Aorta (tissue), 5 donors: ENCODE measurements at places on chromosomes 2 and 18. TPM values are rescaled to one million over a fixed set of nuclear protein-coding genes. Genes with fewer than 3 reads are reported as not detected.

GRCh38 chr18:79960921-79961526 is 3.4 kb upstream of the HSBP1L1 start:
- H3K4me1 ChIP-seq = no peaks in the 10 kb centered on the region
- DNase-seq = no peak
- H3K4me3 ChIP-seq = no peak overlapping the region

- peaks cover 3% of the 10 kb centered on the region for H3K4me1 ChIP-seq
- no peak for DNase-seq
- no peak overlapping the region for H3K4me3 ChIP-seq
These were observed 292.2 kb upstream of the CCDC68 start for GRCh38 chr18:55251254-55251971.

GRCh38 chr2:131094463-131095281 is 1.4 kb upstream of the FAM168B start:
- no peak for DNase-seq
- H3K36me3 ChIP-seq = no peaks in the 10 kb centered on the region
- no peaks in the 10 kb centered on the region for H3K4me1 ChIP-seq
- no peaks in the 10 kb centered on the region for H3K27me3 ChIP-seq
- H3K27ac ChIP-seq = no peak overlapping the region
- H3K4me3 ChIP-seq = no peak overlapping the region

DNA sequence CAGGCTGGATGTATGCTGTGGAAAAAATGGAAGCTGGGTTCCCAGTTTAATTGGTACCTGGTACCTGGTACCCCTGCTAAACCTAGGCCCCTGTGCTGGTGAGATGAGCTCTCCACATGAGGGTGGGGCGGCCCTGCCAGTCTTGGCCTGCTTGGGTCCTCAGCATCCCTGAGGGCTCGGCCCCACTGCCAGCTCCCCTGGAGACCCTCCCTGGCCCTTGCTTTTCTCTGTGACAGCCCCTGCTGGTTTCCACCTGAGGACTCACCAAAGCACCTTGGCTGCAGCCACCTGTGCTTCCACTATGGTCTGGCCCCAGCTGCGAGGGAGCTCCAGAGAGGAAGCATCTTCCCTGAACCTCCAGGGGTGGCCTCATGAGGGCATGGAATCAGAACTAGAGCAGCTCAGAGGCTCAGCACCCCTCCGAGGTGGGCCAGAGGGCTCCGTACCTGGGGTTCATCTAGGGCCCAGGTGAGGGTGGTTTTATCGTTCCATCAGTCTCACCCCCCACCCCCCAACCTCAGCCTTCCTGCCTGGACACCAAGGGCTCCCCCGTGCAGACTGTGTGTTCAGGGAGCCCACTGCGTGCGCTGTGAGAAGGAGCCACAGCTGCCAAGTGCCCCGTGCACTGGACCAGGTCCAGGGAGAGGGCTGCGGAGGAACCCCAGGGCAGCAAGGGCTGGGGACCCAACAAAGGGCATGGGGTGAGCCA is 23.7 kb upstream of the HDAC4 start:
- no peaks in the 10 kb centered on the region for H3K27me3 ChIP-seq
- no peak overlapping the region for H3K4me3 ChIP-seq
- no peak overlapping the region for H3K27ac ChIP-seq
- no peaks in the 10 kb centered on the region for H3K4me1 ChIP-seq
- DNase-seq = no peak

DNA sequence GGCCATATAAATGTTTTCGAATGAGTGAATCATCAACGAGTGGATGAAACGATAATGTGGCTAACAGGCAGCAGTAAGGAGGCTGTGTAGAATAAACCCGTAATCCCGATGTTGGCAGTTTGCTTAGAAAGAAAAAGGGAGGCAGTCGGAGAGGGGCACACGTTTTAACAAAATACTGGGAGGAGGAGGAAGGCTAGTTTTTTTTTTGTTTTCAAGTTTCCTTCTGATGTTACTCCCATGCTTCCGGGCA is 476 bp upstream of the MSH2 start:
- no peaks in the 10 kb centered on the region for H3K27me3 ChIP-seq
- H3K36me3 ChIP-seq = no peaks in the 10 kb centered on the region
- peak overlapping the region; percentile 89 for H3K4me3 ChIP-seq
- DNase-seq = no peak
- H3K27ac ChIP-seq = no peak overlapping the region

DNA sequence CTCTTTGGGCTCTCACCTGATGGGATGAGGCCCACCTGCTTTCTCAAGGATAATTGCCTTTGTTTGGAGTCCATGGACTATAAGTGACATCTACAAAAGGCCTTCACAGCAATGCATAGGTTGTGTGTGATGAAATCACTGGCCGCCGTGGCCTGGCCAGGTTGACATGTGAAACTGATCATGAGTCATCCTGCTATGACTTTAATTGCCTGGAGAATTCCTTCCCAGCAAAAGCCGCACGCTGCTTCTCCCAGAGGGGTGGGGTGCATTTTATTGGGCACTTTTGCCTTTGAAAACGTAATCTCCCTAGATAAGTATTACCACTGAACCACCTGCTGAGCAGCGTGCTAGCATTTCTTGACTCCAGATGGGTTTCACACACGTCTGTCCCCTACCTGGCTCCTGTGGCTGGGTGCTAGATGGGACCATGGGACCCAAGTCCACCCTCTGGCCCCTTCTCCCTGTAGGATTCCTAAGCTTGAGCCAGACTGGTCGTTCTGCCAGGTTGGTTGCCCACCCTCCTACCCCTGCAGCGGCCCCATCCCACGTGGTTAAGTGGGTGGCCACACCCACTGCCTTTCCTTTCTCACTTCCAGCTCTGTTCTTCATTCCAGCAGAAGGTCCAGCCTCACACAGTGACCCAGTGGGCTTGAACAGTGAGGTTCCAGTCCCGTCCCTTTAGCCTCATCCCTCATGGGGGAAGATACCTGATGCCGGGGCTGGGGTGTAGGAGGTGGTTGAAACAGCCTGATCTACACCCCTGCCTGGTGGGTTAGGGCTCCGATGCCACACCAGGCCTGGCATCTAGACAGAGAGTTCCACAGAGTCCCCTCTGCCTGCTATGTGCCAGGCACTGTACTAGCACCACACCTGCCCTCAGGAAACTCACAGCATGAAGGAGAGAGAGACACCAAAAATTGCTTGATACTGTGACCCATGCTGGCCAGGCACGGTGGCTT is 89.6 kb downstream of the GBX2 start:
- H3K36me3 ChIP-seq = no peaks in the 10 kb centered on the region
- H3K27me3 ChIP-seq = no peaks in the 10 kb centered on the region
- DNase-seq = no peak
- H3K4me3 ChIP-seq = no peak overlapping the region

GRCh38 chr2:219245899-219246230 is 586 bp downstream of the STK16 start:
- no peaks in the 10 kb centered on the region for H3K27me3 ChIP-seq
- no peaks in the 10 kb centered on the region for H3K36me3 ChIP-seq
- no peak for DNase-seq
- peak overlapping the region; percentile 80 for H3K27ac ChIP-seq
- peak overlapping the region; percentile 37 for H3K4me3 ChIP-seq

DNA sequence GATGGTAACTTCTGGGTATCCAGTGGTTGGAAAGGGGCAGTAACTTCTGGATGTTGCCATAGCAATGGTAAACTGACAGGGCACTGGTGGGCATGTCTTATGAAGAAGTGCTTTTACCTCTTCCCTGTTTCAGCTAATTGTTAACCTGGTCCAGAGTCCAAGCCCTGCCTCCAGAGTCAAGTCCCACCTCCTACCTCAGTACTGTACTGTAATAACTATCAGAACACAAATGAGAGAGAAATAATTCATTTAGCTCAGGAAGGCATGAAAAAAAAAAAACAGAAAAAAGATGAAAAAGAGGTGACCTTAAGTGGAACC is 237.0 kb downstream of the ZNF804A start:
- H3K27me3 ChIP-seq = no peaks in the 10 kb centered on the region
- no peak overlapping the region for H3K4me3 ChIP-seq
- H3K36me3 ChIP-seq = no peaks in the 10 kb centered on the region
- H3K4me1 ChIP-seq = no peaks in the 10 kb centered on the region

DNA sequence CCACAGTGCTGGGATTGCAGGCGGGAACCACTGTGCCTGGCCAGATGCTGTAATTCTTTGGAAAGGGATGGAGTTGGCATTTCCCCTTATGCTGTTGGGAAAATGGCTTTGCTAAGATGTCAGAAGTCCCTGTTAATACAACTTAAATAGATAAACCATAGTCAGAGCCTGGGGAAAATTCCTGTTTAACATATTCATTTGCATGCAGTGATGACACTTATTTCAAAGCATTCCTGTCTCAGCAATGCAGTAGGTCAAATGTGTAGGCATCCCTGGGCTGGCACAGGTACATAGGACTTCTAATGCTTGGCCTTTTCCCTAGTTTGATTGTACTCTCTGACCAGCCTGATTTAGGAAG is 38.6 kb downstream of the RAMP1 start:
- DNase-seq = peak; percentile 25
- no peak overlapping the region for H3K4me3 ChIP-seq
- H3K27ac ChIP-seq = peak overlapping the region; percentile 97
- no peaks in the 10 kb centered on the region for H3K27me3 ChIP-seq
- peaks cover 7% of the 10 kb centered on the region for H3K4me1 ChIP-seq

- no peak for DNase-seq
- H3K27me3 ChIP-seq = no peaks in the 10 kb centered on the region
- H3K4me1 ChIP-seq = no peaks in the 10 kb centered on the region
These were observed 106.2 kb downstream of the TSHZ1 start for GRCh38 chr18:75316826-75317225.

- H3K4me3 ChIP-seq = no peak overlapping the region
- no peak overlapping the region for H3K27ac ChIP-seq
- no peaks in the 10 kb centered on the region for H3K36me3 ChIP-seq
- H3K27me3 ChIP-seq = no peaks in the 10 kb centered on the region
- H3K4me1 ChIP-seq = peaks cover 11% of the 10 kb centered on the region
These were observed 6.2 kb downstream of the TTC32 start for GRCh38 chr2:19895535-19895934.

GRCh38 chr2:39119732-39120520 is 925 bp downstream of the SOS1 start:
- peak overlapping the region; percentile 99 for H3K27ac ChIP-seq
- peak; percentile 73 for DNase-seq
- peaks cover 1% of the 10 kb centered on the region for H3K36me3 ChIP-seq
- no peaks in the 10 kb centered on the region for H3K4me1 ChIP-seq
- peak overlapping the region; percentile 99 for H3K4me3 ChIP-seq

DNA sequence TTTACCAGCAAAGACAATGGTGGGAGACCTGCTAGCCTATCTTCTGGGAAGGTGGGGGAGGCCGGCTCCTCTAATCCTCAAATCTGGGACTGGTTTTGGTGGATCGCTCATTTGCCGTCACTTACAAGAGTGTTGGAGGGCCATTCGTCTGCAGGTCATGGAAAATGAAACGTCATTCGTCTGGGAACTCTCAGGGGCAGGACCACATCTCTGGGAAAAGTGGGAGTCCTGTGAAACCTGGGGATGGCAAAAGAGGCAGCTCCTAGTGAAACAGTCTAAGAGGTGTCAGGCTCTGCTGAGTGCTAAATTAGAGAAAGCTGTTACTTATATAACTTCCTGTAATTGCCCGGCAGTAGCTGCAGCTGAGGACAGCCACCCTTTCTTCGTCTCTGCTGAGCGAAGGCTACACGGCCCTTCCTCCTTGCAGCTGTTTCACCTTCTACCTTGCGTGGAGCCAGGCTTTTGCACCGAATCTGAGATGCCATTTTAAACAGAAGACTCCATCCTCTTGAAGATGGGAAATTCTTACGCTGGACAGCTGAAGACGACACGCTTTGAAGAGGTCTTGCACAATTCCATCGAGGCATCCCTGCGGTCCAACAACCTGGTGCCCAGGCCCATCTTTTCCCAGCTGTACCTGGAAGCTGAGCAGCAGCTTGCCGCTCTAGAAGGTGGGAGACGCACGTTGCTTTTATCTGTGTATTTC is 22.4 kb downstream of the GREB1 start:
- DNase-seq = peak; percentile 31
- no peak overlapping the region for H3K4me3 ChIP-seq
- no peaks in the 10 kb centered on the region for H3K36me3 ChIP-seq
- H3K27me3 ChIP-seq = no peaks in the 10 kb centered on the region

DNA sequence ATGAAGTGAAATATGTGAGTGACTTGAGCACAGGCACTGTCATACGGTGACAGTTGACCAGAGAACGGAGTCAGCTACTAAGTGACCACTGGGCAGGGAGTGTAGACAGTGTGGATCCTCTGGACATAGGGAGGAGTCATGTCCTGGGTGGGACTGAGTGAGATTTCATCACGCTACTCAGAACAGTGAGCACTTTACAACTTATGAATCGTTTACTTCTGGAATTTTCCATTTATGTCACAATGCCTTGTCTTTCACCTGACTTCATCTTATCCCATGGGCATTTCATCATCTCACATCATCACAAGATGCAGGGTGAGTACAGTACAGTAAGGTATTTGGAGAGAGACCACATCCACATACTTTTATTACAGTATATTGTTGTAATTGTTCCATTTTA is 29.0 kb downstream of the PTPRM start:
- no peak for DNase-seq
- H3K36me3 ChIP-seq = no peaks in the 10 kb centered on the region
- H3K27me3 ChIP-seq = no peaks in the 10 kb centered on the region
- H3K27ac ChIP-seq = no peak overlapping the region
- H3K4me3 ChIP-seq = no peak overlapping the region

DNA sequence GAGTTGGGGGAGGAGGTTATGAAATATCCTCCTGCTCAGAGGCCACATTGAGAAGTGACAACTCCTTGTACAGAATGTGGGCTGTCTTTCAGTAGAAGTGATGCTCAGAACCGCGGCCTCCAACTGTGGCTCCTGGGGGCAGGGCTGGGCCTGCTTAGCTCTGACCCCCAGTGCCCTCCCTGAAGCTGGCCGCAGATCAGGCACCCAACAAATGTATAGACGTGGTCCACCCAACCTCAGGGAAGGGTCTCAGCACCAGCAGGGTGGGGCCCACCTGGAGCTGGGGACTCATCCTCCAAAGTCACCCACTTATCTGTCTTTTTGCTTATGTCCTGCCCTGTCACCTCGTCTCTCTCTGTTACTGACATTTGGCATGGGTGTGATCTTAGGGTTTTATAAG is 11.1 kb upstream of the BIN1 start:
- H3K36me3 ChIP-seq = no peaks in the 10 kb centered on the region
- H3K4me3 ChIP-seq = no peak overlapping the region
- H3K27ac ChIP-seq = no peak overlapping the region
- H3K27me3 ChIP-seq = no peaks in the 10 kb centered on the region
- no peaks in the 10 kb centered on the region for H3K4me1 ChIP-seq

DNA sequence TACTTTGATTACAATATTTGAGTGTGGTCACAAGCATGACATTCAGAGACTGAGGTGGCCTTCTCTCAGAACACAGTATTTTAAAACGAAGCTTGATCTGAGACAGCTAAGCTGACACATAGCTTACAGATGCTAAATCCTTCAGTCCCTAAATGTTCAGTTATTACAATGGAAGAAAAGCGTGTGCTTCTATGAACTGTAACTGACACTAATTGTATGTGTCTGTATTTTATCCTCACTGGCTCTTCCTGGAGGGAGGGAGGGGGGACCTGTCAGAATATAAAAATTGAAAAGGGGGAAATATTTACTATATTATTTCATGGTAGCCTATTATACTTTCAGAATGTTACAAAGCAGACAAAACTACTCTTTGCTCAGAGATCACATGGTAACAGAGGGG is 340.2 kb downstream of the FIGN start:
- H3K4me3 ChIP-seq = no peak overlapping the region
- no peak for DNase-seq
- peaks cover 1% of the 10 kb centered on the region for H3K4me1 ChIP-seq
- H3K27me3 ChIP-seq = no peaks in the 10 kb centered on the region
- no peaks in the 10 kb centered on the region for H3K36me3 ChIP-seq
- no peak overlapping the region for H3K27ac ChIP-seq

The SETBP1 gene
- total RNA-seq = 42.4 TPM

The ACTR2 gene
- 255 TPM for total RNA-seq

The HES6 gene
- total RNA-seq = 5.2 TPM

The PXDN gene
- total RNA-seq = 109 TPM

The NGEF gene
- total RNA-seq = 2.3 TPM

The OTX1 gene
- not detected for total RNA-seq

The LPIN2 gene
- 42.4 TPM for total RNA-seq

The FHOD3 gene
- 42.0 TPM for total RNA-seq

The AQP12A gene
- total RNA-seq = not detected

The G6PC2 gene
- 0.23 TPM for total RNA-seq

The AKAIN1 gene
- not detected for total RNA-seq
